NCI-H1092 (cell line): ENCODE measurements at places on chromosomes 11 and 22.

DNA sequence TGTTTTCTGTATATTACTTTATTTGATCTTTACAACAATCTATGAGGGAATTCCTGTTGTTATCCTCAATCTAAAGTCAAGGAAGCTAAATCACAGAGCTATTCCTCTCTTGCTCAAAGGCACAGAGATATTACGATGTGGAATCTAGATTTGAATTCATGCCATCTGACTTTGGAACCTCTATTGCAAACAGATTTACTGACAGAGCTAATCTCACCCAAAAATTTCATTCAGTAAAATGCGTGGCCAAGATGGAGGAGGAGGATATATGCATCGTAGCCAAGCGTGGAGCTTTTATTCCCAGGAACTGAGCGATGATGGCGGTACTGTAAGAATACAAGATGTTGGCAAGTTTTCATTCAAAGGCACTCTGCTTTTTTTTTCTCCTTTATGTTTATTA, 791.8 kb downstream of the CNTN5 start:
- no peak for DNase-seq

- no peak for DNase-seq
These were observed 13.8 kb downstream of the TRIOBP start for GRCh38 chr22:37710675-37711074.

- DNase-seq, result no peak
These were observed 554 bp downstream of the LRRC32 start for GRCh38 chr11:76669901-76670484.

DNA sequence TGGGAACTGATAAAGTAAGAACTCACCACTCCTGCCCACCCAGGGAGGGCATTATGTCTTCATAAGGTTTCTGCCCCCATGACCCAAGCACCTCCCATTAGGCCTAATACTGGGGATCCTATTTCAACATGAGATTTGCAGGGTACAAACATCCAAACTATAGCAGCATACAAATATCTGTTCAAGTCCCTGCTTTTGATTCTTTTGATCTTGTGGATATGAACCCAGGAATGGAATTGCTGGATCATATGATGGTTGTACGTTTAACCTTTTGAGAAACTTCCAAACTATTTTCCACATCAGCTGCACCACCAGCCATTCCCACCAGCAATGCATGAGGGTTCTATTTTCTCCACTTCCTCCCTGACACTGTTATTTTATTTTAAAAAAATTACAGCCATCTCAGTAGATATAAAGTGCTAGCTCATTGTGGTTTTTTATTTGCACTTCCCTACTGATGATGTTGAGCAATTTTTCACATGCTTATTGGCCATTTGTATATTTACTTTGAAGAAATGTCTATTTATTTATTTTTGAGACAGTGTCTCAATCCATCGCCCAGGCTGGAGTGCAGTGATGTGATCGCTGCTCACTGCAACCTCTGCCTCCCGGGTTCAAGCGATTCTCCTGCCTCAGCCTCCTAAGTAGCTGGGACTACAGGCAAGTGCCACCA, 7.1 kb upstream of the ATG16L2 start:
- no peak for DNase-seq

DNA sequence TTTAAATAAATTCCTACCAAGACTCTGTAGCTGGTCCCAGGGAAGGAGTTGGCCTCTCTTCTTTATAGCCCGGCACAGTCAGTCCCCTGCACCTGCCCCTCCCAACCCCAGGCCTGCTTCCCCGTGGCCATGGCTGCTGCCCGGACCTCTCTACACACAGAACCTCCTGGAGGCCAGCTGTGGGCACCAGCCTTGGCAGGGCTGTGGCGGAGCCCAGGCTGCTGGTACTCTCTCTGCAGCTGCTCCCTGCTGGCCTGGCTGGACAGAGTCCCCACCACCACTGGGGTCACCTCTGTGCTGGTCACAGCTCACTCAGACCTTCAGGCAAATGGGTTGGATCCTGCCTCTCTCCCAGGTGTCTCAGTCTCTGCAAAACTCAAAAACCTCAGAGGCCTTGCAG, 69.3 kb downstream of the LRP5 start:
- no peak for DNase-seq

DNA sequence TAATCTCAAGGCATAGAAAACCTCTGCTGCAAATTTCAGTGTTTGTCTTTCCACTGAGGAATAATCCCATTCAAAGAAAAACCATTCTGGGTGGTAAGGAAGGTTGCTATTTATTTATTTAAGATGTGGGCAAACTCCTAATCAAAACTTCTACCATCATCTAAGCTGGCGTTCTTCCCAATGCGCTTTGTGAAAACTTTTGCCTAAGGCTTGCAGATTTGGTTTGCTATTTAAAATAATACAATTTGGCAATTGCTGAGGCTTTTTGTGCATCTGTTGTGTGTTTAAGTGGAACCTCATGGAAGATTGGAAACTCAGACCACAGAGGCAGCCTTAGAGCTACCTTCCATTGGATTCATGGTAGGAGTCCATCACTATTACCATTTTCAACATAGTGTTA, 309.0 kb downstream of the BLID start:
- DNase-seq, result no peak

DNA sequence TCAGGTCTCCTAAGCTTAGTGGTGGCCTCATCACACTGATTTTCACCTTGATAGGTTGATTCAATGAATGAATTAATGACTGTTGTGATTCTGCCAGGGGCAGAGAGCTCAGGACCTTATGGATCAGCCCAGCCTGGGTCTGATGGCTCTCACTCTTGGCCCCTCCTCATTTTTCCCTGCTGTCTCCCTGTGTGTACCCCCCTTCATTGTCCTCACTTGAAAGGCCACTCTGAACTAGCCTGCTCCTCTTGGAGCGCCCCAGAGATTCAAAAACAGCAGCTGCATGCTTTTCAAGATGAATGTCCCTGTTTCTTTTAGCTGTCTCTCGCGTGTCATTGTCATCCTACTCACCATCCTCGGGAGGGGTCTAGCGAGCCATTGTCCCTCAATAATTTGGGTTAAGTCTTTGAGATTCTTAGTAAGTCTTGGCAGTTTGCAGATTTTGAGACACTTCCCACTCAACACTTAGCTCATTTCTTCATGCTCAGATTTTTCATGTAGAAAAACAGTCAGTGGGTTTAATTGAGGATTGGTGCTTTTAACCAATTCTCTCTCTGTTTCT, 42.5 kb upstream of the MICAL2 start:
- DNase-seq, result no peak

- DNase-seq, result no peak
These were observed 105.9 kb upstream of the C11orf58 start for GRCh38 chr11:16632295-16633200.

DNA sequence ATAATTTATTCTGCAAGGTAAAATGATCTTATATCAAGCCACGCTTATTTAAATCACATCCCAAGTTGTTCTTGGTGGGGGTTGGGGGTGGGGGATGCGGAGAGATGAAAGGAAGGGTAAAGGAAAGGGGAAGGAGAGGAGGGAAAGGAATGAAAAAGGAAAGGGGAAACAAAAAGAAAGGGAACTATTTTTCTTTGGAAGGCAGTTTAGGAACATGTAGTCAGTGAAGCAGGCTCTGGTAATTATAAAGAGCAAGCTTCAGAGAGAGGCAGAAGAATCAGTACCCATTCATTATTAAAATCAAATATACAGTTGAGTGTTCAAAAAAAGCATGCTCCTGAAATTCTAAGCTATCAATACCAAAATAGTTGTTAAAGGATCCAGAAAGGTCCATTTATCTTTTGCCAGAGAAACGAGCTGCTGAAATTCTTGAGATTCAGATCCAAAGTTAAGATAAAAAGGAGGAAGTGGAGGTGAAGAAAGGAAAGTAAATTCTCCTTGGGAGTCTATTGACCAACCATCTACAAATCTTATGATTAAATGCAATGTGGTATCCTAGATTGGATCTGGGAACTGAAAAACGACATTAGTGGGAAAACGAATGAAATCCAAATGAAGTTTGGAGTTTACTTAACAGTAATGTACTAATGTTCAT, 107.4 kb downstream of the SGSM3 start:
- DNase-seq, result no peak

GRCh38 chr22:38033522-38034277, 23.5 kb upstream of the PICK1 start:
- no peak for DNase-seq

- no peak for DNase-seq
These were observed 65.1 kb upstream of the PITPNB start for GRCh38 chr22:27984001-27984695.

- DNase-seq, result no peak
These were observed 2.3 kb downstream of the GATD1 start for GRCh38 chr11:774873-775592.

- DNase-seq, result no peak
These were observed 2.2 kb downstream of the BRD1 start for GRCh38 chr22:49825436-49825835.

DNA sequence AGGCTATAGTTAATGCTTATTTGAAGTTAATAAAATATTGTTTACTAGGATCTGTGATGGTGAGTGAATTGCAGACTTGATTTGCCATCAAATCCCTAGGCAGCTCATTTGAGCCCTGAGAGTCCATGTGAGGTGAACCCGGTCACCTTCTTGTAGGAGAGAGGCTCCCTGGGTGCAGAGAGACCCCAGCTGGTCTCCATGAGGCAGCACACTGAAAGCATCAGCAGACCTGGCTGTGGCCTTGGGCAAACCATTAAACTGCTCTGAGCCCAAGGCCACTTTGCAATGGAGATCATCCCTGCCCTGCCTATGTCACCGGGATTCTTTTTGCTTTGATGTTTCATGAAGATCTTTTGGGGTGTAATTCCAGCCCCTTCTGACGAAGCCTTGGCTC, 125.2 kb downstream of the MICAL2 start:
- no peak for DNase-seq

GRCh38 chr22:50416996-50417395, 57.8 kb downstream of the SBF1 start:
- no peak for DNase-seq

DNA sequence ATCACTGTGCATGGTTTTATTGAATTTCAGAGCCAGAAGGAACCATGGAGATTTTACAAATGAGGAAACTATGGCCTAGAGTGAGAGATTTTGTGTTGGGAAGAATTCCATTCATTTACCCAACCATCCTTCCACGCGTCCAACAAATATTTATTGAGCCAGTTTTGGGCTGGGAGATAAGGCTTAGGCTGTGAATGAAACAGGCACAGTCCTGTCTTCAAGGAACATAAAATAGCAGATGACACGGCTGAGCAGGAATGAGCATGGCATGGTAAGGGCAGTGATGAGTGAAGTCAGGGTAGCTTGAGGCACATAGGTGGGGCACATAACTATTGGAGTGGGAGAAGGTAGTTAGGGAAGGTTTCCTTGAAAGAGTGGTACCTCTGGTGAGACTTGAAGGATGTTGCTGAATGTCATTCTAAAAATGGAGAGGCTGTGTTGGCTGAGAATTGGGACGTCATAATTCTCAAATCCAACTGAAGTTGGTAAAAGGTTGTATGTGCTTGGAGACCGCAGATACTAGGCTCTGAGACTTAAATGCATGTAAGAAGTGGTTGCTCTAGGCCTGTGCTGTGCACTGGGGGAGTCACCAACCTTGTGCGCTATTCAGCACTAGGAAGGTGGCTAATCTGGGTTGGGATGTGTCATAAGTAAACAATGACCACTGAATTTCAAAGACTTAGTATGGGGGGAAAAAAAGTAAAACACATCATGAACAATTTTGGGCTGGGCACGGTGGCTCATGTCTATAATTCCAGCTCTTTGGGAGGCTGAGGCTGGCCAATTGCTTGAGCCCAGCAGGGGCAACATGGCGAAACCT, 51.9 kb downstream of the TEAD1 start:
- no peak for DNase-seq

DNA sequence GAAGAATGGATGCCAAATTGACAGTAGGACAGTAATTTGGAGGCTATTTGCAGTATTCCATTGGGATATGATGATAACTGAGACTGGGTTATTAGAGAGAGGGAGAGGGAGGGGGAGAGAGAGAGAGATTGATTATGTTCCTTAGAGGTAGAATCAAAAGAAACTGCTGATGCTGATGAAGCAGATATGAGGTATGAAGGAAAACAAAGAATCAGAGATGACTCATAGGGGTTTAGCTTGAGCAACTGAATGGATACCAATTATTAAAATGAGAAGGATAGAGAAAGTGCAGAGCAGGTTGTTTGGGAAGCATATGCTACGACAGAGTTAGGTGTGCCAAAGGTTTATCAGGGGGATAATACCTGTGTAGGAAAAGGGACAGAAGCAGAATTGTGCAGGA, 12.8 kb upstream of the NUCB2 start:
- DNase-seq, result no peak

DNA sequence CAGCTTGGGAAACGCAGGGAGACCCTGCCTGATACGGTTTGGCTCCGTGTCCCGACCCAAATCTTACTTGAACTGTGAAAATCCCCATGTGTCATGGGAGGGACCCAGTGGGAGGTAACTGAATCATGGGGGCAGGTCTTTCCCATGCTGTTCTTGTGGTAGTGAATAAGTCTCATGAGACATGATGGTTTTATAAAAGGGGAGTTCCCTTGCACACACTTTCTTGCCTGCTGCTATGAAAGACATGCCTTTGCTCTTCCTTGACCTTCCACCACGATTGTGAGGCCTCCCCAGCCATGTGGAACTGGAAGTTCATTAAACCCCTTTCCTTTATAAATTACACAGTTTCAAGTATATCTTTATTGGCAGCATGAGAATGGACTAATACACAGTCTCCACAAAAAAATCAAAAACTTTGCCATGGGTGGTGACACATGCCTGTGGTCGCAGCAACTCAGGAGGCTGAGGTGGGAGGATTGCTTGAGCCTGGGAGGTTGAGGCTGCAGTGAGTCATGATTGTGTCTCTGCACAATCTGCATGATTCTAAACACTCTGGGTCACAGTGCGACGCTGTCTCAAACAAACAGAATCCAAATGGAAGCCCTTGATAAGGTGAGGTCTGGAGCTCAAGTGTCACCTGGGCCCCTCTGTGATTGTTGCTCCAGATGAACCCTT, 34.9 kb downstream of the SYN3 start:
- no peak for DNase-seq

DNA sequence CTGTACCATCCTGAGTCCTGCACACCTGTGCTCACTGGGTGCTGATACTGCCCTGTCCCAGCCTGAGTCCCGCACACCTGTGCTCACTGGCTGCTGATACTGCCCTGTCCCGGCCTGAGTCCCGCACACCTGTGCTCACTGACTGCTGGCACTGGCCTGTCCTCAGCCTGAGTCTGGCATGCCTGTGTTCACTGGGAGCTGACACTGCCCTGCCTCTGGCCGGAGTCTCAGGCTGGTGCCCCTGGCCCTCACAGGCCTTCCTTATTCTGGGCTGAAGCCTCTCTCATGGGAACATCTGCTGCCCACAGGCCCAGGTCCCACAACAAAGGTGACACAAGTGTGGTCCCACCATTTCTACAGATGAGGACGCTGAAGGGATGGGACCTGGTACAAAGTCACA, 115.1 kb downstream of the MPPED1 start:
- no peak for DNase-seq

- no peak for DNase-seq
These were observed 460.8 kb upstream of the CNTN5 start for GRCh38 chr11:98559961-98560360.

- DNase-seq, result no peak
These were observed 284.6 kb upstream of the ZC3H12C start for GRCh38 chr11:109808569-109808968.
